ENCODE measurements at places on chromosomes 7 and 10.
A peak's percentile ranks its signal among the peaks of the same experiment; 100 is the strongest.

DNA sequence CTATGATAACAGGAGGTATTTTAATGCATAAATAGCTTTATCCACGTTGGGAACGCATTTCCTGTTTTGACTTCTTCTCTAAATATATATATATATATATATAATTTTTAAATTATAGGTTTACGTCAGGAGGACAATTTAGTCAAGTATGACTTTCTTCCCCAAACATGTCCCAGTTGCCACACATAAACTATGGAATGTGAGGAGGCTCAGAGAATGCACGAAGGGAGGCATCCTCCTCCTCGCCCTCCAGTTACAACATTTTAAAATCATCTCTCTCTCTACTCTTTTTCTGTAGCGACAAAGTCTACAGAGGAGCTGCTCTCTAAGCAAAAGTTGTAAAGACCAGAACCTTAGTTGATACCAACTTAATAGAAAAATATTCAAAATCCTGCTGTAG lies 106.9 kb upstream of the LYZL1 start:
- DNase-seq = no peak

DNA sequence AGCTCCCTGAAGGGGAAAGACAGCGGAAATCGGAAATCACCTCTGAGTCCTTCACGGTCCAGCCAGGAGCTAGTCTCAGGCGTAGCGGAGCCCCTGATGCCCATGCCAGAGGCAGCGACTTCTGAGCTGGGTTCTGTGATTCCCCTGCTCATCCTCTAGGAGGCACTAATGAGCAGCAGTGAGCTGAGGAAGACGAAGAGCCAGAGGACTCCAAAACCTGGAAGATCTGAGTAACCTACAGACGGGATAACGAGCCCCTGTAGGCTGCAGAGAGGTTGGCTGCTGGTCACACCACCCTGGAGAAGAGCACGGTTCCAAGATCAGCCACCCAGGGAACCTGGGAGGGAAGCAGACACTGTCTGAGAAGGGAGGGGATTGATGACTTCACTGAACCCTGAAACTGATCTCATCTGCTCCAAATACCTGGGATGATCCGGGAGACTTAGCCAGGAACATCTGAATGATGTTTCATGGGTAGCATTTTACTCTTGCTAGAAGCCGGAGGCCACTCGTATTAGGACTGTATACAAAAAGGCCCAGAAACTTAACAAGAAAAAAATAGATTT lies 304.1 kb downstream of the PAXIP1 start:
- DNase-seq = no peak

DNA sequence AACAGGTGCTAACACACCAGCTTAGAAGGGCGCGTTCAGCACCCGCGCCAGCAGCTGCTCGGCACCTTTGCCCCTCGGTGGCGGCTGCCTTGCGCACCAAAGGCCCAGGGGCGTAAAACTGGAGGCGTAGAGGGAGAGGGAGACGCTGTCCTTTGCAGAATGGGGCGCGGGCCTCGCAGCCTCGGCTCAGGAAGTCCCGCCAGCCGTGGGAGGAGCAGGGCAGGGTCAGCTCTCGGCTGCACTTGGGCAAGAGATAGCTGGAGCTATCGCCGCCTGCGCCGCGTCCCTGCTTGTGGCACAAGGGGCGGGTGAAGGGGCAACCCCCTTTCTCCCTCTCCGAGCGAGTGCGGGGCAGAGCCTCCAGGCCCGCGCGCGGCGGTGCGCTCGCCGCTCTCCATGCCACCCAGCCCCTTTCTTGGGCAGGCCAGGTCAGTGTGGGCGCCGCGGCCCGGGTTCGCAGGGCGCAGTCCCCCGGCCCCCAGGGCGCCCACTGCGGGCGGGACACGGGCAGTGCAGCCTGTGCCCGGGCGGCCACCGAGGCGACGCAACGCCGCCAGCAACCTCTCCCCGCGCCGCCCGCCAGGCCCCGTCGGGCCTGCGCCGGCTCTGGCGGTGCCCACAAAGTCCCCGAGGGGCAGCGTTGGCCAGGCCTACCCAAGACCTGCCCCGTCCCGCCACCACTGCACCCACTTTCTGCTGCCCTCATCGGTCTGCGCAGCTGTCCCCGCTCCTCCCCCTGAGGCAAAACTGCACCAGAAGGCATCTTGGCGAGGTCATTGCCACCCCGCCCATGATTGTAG lies 4.1 kb downstream of the NEUROD6 start:
- no peak for DNase-seq

DNA sequence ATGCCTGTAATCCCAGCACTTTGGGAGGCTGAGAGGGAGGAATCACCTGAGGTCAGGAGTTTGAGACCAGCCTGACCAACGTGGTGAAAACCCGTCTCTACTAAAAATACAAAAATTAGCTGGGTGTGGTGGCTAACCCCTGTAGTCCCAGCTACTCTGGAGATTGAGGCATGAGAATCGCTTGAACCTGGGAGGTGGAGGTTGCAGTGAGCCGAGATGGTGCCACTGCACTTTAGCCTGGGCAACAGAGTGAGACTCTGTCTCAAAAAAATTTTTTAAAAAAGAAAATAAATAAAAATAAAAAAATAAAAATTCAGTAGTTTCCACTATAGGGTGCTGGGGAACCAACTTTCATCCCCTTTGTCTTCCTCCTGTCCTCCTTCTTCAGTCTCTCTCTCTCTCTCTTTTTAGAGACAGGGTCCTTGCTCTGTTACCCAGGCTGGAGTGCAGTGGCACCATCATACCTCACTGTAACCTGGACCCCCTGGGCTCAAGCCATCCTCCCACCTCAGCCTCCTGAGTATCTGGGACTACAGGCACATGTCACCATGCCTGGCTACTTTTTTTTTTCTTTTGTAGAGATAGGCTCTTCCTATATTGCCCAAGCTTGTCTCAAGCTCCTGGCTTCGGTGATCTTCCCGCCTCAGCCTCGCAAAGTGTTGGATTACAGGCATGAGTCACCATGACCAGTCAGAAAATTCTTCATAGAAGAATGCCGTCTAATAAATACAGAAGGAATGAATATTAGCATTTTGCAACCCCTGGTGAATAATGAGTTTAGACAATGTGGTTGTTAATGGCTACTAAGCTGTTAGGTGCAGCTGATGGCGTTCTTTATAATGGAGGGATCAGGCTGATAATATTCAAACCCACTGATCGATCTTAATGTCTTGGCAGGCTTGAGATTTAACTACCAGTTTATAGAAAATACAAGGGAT lies 20.6 kb downstream of the RBM20 start:
- DNase-seq = peak; percentile 93

- peak; percentile 70 for DNase-seq
Observed at GRCh38 chr7:28988810-28989209, 30.7 kb upstream of the TRIL start.

DNA sequence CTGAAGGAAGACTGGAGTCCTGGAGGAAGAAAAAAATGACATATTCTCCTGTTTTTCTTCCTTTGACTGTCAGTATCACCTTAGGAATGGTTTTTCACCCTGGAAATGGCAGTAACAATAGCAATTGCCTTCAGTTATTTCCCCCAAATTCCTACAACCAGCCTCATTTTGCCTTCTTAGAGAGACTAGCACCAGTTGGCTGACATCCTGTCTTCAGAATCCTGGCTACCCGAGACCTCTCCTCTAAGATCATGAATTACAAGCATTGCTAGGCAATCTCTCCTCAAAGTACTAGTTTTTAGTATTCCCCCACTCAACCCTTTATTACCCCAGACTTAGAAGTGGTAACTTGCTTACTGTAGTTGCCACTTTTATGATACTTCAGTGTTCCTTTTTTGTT lies 53.4 kb downstream of the TAS2R16 start:
- no peak for DNase-seq

DNA sequence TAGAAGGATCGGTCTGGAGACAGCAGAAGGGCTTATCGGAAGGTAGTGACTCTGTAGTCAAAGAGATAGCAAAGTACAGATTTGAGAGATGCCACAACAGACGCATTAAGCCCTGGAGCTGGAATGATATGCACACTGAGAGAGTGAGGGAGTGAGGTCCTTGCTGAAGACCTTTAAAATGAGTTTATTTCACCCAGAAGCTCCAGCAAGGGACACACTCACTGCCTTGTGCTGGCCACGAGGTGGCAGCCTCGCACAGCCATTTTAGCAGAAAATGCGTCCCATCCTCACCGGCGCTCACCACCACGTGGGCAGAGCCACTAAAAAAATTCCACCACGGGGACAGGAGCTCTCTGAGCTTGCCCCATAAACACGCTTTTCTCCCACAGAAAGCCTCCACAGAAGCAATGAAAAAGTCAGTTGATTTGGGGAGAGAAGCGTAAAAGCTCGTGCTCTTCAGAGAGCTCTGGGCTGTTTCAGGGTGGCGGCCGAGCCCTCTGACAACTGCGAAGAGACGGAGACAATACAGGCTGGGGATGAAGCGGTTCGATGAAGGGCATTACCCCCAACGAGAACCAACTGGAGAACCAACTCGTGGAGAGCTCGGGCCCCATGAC lies 163.0 kb upstream of the KLF14 start:
- DNase-seq = peak; percentile 50

DNA sequence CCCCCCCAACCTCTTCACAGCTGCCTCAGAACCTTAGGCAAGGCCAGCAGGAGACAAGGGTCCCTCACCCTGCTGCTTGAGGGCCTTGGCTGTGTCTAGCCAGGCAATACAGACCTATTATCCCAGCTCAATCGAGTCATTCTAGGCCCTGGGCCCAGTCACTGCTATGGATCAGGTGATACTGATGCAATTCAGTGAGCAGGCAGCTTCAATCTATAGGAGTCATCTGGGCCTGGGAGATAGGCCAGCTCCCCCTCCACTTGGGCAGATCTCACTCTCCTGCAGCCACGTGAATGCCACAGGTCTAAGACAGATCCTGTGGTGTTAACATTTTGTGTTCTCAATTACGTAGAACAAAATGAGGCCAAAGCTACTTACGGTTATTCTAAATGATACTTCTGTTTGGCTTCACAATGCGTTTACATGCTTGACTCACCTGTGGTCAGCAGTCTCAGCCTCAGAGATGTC lies 68.0 kb upstream of the LRRC4 start:
- no peak for DNase-seq

DNA sequence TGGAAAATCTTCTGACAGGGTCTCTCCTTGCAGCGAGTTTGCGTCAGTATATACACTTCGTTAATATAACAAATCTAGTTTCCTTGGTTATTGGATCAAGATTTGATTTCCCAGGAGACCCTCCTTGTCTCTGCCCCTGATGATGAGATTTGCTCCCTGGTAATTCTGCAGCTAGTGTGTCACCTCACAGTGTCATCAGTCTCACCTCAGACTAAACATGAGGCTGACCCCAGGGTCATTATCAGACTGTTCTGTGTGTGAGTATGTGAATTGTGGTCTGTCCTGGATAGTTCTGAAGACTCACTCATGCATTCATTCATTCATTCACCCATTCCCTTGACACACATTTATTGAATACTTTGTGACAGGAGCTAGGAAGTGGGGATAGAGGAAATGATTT lies 138.4 kb upstream of the CTTNBP2 start:
- DNase-seq = no peak

DNA sequence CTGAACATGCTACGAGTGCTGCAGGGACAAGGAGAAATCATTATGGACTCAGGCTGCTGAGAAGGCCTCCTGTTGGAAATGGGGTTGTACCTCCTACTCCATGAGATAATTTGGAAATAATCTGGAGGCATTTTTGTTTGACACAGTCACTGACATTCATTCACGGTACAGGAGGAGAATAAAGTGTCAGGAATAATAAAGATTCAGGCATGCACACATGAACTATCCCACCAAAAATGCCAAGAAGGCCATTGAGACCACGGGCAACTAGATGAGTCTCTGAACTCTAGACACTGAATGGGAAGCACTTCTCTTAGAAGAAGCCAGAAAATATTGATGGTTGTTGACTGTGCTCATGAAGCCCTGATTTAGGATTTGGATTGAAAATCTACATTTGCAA lies 220.9 kb upstream of the HABP2 start:
- DNase-seq = no peak

DNA sequence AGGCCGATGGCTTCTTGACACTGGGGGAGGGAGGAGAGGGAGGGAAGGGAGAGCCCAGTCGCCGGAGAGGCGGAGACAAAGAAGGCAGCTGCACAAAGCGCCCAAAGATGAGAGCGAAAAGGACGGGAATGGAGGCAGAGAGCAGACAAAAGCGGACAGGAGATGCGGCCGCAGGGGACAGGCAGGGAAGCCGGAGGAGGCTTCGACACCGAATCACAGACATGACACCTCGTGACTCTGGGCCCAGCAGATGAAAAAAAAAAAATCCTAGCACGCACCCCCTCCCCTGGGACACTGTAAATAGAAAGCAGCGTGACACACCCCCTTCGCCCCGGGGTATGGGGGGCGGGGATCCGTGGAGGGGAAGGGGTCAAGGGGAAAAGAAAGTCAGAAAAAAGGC lies 976 bp downstream of the NAT16 start:
- DNase-seq = no peak

DNA sequence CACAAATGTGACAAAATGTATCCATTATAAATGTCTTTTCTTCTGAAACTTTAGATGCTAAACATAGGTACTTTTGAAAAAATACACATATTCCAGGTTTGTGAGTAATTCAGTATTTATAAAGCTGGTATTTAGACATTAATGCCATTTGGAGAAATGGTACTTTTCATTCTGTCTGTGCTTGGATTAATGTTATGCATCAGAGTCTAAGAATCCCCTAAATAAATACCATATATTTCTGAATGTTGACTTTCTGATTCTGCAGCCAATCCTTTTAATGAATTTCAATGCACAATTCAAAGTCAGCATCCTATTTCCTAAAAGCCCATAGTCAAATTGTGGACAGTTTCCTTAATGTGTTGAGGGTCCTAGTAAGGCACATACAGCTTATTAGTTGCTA lies 145.0 kb downstream of the DKK1 start:
- DNase-seq = no peak

DNA sequence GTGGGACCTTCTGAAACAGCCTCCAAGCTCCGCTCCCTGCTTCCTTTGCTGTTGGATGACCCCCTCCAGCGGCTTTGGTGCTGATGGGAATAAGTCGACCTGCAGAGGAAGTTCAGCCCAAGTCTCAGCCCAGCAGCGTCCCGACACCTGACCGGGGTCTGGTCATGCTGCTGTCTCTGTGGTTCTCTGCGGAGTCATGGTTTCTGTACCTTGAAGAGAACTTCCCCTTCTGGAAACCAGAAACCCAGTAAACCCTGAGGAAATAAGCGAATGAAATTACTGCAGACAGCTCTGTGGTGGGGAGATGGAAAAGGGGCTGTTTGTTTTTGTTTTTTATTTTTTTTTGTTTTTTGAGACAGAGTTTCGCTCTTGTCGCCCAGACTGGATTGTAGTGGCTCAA lies 18.3 kb upstream of the ZNF12 start:
- no peak for DNase-seq

DNA sequence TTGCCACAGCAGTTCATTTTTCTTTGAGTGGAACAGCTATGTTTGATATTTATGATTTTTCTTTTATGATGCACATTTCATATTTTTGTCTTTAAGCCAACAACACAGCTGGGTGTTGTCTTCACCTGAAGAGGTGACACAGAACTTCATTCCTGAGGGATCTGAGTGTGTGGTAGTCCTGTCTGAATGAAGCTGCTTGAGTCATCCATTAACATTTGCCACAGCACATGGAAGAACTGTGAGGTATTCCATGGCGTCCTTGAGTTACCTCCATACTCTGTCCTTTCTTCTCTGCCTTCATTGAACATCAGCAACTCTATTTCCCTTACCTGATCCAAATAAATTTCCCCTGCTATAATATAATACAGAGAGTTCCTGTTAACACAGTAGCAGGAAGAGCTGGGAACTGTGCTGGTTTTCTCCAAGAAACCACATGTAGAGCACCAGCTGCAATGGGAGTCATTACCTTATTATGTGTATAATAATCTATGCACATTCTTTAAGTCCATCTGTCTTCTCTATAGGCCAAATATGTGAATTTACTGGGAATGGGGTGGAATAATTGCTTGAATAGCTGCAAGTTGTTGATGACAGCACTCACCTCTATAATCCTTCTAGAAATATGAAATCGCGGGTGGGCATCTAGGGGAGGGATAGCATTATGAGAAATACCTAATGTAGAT lies 72.4 kb upstream of the TAC1 start:
- DNase-seq = no peak
